Activated CD4-positive, alpha-beta T cell treated with anti-CD3 and anti-CD28 coated beads, Interleukin-2, amount 50 U/mL, for 4 hours (primary cell): ENCODE measurements at places on chromosomes 2 and 18.

DNA sequence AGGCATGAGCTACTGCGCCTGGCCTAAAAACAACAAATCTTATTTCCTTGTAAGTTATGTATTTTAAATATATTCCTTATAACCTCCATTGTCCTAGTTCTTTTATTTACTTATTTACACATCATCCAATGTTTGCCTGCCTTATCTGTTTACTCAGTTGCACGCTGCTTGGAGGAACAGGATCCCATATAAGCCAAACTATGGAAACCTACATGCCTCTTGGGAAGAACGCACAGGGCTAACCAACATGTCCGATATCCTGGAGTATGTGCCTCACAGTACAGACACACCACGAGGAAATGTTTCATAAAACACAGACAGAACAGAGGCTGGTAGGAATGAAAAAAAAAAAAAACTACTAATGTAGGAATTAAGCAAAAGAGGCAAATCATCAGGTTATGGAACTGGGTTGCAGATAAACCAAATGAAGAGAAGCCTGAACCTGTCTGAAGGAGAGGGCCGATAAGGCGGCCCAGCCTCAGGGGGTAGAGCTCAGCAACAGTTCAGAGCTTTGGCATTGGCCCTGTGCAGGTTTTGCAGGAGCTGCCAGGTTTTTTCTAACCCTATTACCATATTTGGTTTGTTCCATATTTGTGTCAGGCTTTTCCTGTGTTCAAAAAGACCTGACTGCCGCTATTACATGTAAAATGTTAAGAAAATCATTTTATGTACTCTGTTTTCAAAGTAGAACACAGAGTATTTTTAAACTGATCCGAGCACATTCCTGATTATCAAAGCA, 19.9 kb upstream of the SP3 start:
- no peak for DNase-seq

DNA sequence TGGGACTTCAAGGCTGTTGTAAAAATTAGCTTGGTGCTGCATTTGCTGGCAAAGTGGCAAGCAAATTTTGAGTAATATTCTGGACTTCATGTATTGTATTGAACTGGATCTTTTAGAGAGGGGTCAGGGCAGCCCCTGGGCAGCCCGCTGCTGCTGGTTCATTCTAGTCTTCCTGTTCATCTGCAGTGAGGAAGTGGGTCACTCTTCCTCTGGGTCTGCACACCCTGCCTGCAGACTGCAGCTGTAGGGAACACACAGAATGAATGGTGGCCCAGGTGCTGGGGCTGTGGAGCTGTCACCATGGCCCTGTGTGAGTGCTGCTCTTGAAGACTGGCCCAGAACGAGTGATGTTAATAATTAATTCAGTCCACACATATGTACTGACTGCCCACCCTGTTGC, 9.4 kb downstream of the SH3RF3 start:
- DNase-seq: no peak

GRCh38 chr2:162261032-162261945, 18.0 kb upstream of the FAP start:
- no peak for DNase-seq

DNA sequence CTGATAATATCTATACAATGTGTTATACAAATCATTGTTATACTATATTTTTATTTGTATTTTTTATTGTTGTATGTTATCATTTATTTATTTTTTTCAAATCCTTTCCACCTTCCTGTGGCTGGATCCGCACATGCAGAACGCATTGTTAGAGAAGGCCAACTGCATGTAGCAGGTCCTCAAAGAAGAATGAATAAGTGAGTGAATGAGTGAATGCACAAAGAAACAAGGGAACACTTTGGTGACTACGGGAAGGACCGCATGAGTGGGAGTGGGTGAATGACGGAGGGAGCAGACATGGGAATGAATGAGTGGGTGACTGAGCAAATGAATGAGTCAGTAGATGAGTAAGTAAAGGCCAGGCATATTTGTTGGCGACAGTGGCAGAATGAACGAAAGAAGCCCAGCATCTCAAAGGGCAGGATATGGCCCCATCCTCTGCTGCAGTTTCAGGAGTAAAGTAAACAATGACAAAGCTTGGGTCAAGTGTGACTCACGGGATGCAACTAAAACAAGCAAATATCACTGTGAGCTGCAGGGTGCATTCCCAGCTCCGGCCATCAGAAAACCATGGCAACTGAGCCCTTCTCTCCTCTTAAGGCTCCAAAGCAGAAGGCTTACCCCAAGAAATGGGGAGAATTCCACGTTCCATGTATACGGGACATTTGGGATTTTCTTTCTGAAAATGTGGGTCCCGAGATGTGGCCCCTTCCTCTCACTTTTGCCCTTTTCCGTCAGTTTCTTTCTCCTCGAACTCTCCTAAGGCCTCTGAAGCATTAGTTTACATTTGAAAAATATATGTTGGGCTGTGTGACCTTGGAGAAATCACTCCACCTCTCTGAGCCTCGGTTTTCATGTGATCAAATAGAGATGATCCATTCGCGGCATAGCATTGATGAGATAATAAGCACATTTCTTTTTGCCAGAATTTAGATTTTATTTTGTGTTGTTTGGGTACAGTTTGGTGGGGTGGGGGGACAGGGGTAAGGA, 24.5 kb downstream of the KCNF1 start:
- no peak for DNase-seq

- DNase-seq: no peak
Measured at GRCh38 chr2:222897898-222898297, 37.1 kb downstream of the ACSL3 start.

DNA sequence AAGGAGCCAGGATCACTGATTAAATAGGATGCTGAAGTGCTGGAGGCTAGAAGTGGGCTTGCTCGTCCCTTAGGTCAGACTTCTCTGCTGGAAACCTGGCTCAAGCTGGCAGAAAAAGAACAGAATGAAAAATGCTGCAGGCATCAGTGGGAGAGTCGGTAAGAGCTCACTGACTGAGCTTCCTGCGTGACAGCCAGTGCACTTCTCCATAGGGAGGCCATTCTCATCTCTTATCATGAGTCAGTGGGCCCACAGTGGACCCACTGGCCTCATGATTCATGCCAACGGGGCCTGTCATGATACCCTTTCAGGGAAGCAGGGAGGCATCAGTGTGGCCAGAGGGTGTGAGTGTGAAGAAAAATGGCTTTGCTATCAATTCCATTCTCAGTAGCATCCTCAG, 498.2 kb downstream of the PTPRM start:
- DNase-seq: no peak

DNA sequence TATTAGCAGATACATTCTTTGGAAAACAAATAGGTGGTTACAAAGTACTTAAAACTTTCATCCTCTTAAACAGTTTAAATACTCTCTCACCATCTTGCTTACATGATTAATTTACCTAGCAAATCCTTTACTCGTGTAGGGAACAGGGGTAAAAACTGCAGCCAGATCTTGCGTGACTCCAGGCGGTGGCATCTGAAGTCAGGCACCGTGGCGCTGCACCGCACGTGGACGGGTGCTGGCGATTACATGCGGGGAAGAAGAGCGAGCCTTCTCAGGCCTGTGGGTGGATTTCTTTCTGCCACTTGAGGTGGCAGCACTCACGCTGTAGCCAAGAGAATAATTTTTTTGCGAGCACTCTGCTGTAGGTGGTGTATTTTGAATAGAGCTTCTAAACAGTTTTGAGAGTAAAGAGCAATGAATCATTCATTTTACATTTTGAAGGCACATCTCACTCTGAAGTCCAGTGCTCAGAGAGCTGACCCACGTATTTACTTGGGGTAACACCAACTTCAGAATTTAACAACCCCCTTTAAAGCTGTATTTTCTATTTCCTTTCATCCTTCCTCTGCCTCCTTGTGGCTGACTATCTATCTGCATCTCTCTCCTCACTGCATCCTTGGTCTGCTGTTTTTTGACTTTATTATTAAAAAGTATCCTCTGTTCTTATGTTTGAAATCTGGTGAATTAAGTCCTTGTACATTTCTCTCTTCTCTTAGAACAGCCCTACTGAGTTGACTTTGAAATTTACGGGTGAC, 68.9 kb downstream of the EPAS1 start:
- no peak for DNase-seq

GRCh38 chr2:39124000-39124745, 3.3 kb upstream of the SOS1 start:
- peak; percentile 91 for DNase-seq

- DNase-seq: peak; percentile 49
Measured at GRCh38 chr2:160427629-160428404, 65.8 kb downstream of the RBMS1 start.

DNA sequence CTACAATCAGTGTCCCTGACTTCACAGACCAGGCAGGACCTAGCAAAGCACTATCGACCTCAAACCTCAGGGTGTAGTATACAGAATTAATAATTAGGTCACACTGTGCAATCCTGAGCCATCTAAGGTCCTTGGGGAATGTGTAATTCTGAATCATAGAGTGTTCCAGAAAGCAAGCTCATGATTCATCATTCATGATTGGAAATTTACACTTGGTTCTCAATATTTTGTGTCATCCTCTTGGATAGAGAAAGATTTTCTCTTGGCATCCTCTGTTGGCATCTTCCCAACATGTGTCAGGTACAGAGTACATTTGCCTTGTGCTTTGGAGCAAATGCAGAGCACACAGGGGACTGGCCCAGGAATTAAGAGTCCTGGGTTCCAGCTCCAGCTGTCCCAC, 245.0 kb upstream of the NT5C1B start:
- no peak for DNase-seq

GRCh38 chr2:136243638-136244535, 125.9 kb upstream of the CXCR4 start:
- DNase-seq: no peak

- no peak for DNase-seq
Measured at GRCh38 chr18:70621710-70622109, 332.9 kb downstream of the SOCS6 start.

GRCh38 chr2:84749442-84749841, 131.4 kb downstream of the TRABD2A start:
- no peak for DNase-seq

DNA sequence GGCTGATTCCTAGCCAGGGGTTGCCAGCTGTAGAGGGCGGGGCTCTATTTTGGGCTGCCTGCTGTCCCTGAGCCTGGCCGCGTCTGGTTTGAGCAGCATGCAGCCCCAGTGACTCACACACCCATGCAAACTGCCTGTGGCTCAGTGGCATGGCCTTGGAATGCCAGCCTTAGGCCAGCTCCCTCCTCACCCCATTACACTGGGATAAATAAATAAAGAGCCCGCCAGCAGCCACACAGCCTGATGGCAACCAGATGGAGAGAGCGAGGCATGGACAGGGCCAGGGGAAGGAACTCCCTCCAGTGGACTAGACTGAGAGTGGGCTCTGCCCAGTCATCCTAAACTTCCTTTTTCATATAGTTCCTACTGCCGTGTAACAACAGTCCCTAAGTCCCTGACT, 18.3 kb downstream of the NHEJ1 start:
- DNase-seq: no peak

GRCh38 chr18:75801178-75801577, 373.7 kb upstream of the SMIM21 start:
- no peak for DNase-seq

DNA sequence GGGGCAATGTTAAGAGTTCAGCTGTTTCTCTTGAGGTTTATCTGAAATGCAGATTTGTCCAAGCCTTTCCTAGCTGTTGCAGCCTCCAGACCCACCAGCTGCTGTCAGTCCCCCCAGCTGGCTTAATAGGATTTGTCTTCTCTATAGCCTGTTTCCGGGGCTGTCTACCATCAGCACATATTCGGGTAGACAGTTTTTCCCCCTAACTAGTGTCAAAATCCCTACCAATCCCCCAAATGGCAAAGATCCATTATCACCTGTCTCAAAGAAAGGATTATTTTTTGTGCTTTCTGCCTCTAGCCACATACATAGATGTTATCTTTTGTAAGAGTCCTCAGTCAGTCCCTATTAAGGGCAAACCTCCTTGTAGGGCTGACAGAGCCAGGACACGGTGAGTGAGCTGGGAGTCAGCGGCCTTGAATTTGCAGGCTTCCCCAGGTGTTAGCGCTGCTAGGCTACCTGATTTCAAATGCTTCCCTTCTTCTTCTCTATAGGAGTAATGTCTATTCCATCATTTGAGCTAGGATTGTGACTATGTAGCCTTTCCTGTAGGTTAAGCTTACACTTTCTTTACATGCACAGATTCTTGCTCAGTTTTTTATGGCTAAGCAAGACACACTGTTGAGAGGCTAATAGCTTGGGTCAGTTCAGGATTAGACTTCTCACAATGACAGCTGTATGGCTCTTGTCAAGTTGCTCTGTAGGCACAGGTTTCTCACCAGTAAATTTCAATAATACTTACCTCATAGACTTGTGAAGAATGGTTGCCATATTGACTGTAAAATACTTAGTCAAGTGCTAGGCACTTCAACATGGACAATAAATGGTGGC, 171.1 kb upstream of the UNC80 start:
- no peak for DNase-seq

- DNase-seq: no peak
Measured at GRCh38 chr2:133266926-133267590, 301.2 kb downstream of the NCKAP5 start.

DNA sequence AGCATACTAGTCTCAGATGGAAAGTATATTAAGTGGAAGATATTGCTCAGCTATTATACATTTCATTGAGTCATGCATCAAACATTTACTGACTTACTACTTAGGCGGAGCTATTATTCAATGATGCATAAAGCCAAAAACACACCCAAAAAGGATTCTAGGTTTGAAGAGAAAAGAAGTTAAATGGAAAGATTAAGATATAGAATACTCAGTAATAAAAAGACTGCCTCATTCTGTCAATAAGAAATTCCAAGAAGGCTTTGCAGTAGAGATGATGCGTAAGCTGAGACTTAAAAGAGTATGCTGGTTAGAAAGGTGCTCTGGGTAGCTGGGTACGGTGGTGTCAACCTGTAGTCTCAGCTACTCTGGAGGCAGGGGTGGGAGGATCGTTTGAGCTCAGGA, 27.6 kb downstream of the STK17B start:
- DNase-seq: no peak

DNA sequence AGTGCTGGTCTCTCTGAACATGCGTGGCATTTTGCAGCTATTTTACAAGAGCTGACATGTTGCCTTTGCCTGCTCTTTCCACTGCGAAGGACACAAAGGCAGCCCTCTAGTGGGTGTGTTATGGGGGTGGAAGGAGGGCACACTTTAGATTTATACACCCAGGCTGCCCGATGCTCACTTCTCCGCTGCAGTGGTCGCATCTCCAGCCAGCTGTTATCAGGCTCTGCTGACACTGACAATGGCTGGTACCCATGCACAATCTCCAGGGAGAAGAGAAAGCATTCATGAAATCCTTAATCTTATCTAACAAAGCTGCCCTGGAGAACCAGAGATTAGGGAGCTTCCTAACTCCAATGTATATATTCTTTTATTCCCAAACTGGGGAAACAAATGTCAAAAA, 113.5 kb downstream of the EPHA4 start:
- DNase-seq: no peak

DNA sequence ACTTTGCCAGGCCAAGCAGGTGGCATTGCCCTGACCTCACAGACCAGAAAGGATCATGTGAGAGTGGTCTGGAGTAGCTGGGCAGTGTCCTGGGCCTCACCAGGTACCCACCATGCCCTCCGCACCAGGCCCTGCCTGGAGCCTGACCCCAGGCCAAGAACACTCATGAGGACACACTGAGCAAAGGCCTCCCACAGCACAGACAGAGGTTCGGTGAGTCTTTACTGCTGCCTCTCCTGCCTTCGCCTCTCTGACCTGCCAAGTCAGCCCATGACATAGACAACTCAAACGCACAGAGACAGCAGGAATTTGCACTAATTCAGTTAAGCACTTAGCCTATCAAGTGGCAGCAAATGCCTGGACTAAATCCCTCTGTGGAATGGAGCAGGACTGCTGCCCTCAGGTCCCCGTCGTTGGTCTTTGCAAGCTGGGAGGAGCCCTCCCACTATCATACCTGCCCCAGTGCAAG, 62.5 kb downstream of the RHOB start:
- DNase-seq: no peak

GRCh38 chr18:46659484-46659883, 2.5 kb upstream of the LOXHD1 start:
- no peak for DNase-seq

GRCh38 chr2:154952346-154952980, 254.0 kb downstream of the KCNJ3 start:
- no peak for DNase-seq
